ENCODE measurements at places on chromosomes 5 and 9.

DNA sequence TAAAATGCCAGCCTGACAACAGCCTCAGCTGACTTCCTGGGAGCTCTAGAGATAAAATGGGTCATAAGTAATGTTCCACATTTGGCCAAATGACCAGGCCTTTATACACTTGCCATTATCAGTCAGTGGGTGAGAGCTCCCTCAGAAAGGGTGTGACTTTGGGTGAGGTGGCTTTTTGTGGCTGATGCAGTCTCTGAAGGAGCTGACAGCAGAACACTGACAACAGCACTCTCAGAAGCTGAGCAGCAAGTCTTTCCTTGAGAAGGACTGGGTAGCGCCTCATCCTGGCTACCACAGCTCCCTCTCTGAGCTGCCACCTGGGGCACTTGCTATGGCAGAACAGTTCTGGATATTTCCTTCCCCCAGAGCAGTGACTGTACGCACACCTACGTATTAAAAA lies 22.0 kb upstream of the GNAQ start:
- H3K27ac ChIP-seq: no peak overlapping the region
- no peaks in the 10 kb centered on the region for H3K36me3 ChIP-seq
- no peaks in the 10 kb centered on the region for H3K4me1 ChIP-seq
- H3K27me3 ChIP-seq: peaks cover 6% of the 10 kb centered on the region

DNA sequence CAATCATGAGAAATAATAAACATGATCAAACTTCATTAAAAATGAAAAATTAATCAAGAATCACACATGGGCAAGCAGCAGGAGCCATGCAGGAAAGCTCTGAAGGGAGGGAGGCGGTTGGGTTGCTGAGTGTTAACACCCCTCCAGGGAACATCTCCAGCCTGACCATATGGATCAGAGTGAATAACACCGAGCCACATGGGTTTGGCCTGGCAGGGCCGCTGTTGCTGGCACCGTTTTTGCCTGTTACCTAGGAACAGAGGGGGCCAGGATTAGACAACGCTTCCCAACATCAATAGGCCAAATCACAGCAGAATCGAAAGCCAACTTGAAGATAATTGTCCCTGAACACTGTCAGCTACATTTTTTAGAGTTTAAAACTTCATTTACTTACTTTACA lies 160.2 kb downstream of the DENND1A start:
- no peaks in the 10 kb centered on the region for H3K4me1 ChIP-seq
- no peaks in the 10 kb centered on the region for H3K27me3 ChIP-seq
- no peaks in the 10 kb centered on the region for H3K36me3 ChIP-seq
- no peak overlapping the region for H3K27ac ChIP-seq

GRCh38 chr5:143350751-143351602 lies 52.5 kb downstream of the NR3C1 start:
- no peaks in the 10 kb centered on the region for H3K4me1 ChIP-seq
- DNase-seq: no peak
- H3K4me3 ChIP-seq: no peak overlapping the region
- H3K27me3 ChIP-seq: no peaks in the 10 kb centered on the region
- no peaks in the 10 kb centered on the region for H3K36me3 ChIP-seq

GRCh38 chr5:78133423-78133822 lies 161.1 kb downstream of the AP3B1 start:
- no peak for DNase-seq
- no peak overlapping the region for H3K27ac ChIP-seq
- H3K27me3 ChIP-seq: no peaks in the 10 kb centered on the region
- H3K4me1 ChIP-seq: no peaks in the 10 kb centered on the region

Measured in neural crest cell (in vitro differentiated cells).